Spinal cord (tissue), 10 donors: ENCODE measurements at places on chromosomes 2 and 18.

DNA sequence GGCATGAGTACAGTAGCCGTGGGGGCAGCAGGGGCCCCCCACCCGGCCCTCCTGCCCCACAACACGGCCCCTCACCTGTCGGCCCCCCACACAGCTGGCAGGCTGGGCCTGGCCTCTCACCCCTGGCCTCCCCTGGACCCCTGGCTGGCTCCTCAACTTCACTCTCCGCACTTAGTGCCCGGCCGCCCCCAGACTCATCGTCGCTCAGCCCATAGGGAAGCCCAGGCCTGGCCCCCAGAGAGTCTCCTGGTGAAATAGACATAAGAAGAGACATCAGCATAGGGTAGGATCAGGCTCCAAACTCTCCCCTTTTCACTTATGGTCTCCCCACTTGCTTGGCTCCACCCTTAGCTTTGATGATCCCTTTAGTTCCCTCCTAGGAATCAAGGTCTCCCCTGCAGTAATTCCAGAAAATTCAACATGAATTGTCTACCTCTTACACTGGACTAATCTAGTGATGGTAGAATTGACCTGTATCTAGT lies 1.7 kb downstream of the ZNF513 start:
- DNase-seq = no peak

DNA sequence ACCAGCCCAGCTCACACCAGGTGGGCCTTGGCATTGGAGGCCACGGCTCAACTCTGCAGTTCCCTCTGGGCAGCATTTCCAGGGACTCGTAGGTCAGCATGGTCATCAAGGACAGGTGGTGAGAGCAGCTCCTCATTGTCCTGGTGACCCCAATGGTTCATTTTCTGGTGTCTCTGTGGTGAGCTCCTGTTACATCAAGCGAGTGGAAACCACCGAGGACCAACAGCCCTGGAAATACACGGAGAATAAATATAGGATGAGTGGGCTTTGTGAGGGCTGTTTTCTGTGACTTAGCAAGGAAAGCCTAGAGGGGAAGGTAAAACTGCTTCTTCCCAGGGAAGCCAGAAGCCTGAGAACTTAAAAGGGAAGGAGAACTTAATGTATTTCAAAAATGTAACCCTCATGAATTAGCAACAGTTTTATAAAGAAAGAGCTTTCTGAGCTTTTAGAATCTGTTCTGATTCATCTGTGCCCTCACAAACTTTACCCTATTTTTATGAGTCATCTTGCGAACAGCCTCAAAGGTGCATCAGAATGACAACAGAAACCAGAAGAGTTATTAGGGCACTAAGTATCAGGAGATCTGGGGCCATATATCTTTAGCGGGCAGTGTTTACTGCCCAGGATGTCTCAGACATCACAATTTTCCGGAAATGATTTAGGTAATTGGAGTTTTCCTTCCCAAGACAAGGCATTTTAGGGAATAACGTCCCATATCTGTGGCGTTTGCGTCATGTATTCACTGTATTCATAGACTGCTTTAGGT lies 18.7 kb downstream of the C2orf92 start:
- no peak for DNase-seq

DNA sequence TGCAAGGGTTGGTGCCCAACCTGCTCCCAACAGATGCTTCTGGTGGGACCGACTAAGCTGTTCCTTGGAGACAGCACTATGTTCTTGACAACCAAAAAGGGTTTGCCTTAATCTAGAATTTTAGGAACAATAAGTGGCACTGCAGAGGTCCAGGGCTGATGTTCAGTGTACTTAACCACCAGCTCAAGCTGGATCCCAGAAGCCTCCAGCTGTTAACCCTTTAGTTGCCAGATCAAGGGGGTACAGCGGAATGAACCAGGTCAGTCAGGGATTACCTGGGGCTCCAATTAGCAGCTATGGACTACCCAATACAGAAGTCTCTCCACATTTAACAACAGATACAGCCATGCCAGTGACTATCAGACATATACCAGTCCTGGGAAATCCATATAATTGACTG lies 3.5 kb downstream of the GPR75 start:
- DNase-seq = no peak

GRCh38 chr2:67082813-67083212 lies 314.3 kb upstream of the ETAA1 start:
- DNase-seq = no peak

DNA sequence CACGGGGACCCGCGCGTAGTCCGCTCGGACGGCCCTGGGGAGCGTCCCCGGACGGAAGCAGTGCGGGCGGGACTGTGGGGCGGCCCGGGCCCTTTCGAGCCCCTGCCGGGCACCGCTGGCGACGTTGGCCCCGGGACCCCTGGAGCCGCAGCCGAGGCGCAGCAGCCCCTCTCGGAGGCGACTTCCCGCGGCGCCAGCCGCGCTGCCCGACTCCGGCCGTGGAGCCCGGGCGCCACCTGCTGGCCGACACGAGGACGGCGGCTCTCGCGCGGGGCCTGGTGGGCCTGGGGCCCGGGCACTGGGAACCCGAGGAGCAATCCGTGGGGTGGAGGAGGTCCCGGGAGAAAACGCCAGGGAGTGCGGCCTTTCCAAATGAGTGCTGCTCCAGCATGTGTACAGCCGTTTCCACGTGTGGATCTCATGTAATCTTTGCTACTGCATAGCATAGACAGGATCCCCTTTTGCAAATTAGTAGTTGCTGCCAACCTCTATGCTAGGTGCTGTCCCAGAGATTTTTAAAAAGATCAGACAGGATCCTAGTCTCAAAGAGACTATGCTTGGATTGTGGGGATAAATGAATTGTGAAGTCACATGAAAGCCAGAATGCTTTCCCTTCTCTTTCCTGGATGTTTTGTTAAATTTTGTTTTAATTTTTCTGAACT lies 4.0 kb downstream of the ID2 start:
- DNase-seq = peak; percentile 79

DNA sequence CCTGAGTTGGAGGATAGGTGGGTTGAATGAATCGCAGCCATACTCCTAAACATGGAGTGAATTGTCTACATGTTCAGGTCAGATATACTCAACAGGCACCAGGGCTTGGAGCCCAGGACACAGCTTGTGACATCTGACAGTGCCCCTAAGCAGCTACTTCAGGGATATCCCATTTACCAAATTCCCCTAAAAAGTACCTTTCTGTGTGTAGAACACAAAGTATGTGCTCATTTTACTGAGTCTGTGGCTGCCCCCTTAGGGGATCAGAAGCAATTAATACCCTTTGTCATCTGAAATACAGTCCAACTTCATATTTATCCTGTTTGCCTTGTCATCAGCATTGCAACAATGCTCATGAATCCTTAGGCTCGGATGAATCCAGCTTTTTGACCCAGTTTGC lies 20.8 kb downstream of the TNFRSF11A start:
- DNase-seq = no peak

GRCh38 chr2:104049438-104049837 lies 804.5 kb upstream of the POU3F3 start:
- DNase-seq = no peak

DNA sequence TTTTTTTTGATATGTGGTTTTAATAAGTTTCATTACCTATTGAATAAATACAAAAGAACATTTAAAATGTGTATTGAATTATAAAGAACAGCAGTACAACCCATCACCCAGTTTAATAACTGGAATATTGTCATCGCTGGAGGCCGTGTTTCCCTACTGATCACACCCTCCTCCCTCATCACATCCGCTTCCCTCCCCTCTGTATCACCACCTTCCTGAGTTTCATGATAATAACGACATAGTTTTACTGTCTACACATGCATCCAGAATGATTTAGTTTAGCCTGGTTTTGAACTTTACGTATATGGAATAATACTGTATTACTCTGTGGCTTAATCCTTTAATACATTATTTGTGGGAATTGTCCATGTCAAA lies 2.1 kb downstream of the SERPINB8 start:
- DNase-seq = no peak

GRCh38 chr2:196075196-196075595 lies 6.6 kb upstream of the DNAH7 start:
- DNase-seq = no peak

DNA sequence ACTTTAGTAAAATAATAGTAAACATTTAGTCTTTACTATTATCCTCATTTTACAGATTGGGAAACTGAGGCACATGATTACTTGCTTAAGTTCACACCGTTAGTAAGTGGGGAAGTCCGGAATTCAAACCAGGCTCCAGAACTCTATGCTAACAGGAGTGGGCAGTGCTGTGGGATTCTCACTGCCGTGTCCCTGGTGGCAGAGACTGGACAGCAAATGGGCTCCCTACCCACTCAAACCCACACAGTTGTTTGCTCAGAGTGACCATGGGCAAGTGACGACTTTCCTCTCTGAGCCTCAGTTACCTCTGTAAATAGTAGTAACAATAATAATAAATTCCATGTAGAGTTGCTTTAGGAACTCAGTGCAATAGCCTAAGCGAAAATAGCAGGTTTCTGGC lies 24.0 kb downstream of the MAIP1 start:
- DNase-seq = no peak

- no peak for DNase-seq
Observed at GRCh38 chr2:37109523-37109922, 25.2 kb downstream of the GPATCH11 start.

DNA sequence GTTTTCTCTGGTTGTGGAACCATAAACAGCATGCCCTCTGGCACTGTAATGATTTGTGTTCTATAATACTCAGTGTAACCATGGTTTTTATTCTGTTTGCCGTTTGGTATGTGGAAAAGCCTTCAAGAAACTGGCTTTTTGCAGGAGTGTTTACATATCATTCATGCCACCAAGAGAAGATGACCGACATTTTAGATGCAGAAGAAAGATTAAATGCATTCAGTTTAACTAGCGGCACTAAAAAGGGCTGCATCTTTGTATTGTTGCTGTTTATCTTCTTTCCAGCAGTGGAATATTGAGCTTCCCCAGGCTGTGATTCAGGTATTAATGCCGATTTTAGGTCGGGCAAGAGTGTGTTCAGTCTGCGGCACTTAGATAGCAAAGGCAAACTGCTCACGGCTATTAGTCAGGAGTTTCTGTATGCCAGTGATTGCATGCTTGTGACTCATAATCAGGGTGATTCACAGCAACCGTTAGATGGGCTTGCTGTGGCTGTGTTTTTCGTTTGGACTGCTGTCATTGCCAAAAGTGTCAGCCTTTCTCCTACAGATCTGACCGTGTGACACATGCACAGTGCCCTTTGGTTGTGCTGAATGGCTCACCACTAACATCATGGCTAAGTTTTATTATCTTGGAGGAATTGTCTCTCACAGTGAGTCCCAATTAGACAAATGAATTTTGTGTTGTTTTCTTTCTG lies 479.7 kb downstream of the PARD3B start:
- DNase-seq = peak; percentile 70

DNA sequence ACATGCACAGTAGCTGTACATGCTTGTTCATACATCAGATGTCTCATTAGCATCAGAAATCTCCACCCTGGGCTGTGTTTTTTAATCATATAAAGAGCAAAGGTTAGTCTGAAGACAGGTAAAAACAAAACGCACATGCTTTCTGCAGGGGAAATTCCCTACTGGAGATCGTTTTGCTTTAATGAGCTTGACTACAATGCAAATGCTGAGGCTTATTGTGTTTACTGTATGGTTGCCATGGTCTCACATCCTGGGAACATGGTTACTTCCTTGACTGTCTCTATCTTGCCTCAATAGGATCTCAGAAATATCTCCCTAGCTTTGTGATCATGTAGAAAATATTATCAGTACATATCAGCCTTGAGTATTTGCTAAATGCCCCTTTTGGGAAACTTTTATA lies 336.5 kb upstream of the TFPI start:
- DNase-seq = no peak

DNA sequence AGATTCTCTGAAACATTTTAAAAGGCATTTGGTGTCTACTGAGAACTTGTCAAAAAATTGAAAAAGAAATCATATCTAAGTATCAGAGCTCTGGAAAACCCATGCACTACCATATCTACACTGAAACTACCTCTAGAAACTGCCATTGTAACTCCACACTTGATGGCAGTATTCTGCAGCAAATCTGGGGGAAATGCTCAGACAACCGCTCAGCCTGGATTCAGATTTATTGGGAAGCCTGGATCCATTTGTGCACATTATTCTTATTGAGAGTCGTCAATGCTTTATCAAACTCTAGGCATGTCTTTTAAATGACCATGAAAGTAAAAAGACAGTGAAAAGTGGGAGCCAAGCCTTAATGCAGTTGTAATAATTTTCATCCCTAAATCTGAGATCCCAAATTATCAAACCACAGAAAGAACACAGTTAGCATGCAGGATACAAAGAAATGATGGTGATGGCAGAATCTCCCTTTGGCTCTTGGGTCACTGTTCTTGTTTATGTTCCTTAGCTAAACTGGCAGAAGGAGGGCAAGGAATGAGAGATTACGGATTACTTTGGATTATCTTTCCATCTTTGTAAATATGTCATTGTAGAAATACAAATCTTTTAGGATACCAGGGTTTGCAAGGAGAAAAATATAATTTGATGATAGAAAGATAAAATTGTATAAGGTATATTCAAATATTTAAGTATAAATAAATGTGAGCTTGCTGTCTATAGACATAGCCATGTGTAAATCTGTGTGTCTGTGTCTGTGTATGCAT lies 512.1 kb upstream of the SYT4 start:
- peak; percentile 36 for DNase-seq

- no peak for DNase-seq
Observed at GRCh38 chr2:171794918-171795317, 99.1 kb downstream of the SLC25A12 start.

- DNase-seq = no peak
Observed at GRCh38 chr2:177599139-177599688, 206.6 kb downstream of the AGPS start.

- peak; percentile 53 for DNase-seq
Observed at GRCh38 chr2:128219891-128220290, 98.8 kb downstream of the HS6ST1 start.

DNA sequence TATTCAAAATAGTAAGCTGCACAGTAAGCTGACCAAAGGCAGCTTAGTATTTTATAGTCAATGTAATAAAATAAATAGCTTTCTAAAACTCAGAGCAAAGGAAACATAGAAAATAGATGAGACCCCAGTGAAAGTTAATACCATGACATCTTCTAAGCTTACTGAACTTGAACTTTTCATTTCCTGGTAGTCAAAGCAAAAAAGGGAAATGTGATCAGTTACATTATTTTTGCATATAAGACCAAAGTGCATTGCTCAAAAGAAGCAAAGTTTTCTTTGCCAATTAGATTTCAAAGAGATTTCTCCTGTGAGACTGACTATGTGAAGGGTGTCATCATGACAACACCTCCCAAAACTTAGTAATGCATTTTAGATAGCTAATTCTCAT lies 70.2 kb downstream of the MYO1B start:
- no peak for DNase-seq

DNA sequence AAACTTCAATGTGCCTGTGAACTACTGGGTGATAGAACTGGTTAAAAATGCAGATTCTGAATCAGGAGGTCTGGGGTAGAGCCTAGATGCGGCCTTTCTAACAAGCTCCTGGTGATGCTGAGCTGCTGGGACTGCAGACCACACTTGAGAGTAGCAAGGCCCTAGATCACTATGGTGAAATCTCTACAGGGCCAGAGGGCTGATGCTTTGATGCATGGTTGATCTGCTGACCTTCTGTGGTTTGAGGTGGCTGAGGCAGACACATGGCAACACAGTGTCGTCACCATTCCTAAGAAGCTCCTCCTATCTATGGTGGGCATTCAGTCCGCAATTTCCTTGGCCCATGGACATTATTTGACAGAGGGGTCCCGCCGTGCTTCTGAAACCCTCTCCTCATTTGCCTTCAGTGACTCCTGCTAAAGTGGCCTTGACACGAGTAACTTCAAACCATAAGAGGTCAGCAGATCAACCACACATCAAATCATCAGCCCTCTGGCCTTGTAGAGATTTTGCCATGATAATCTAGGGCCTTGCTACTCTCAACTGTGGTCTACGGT lies 19.8 kb downstream of the CCDC68 start:
- DNase-seq = no peak
